ENCODE measurements at places on chromosomes 5 and 9. TPM values are rescaled to one million over a fixed set of nuclear protein-coding genes. Genes with fewer than 3 reads are reported as not detected.

DNA sequence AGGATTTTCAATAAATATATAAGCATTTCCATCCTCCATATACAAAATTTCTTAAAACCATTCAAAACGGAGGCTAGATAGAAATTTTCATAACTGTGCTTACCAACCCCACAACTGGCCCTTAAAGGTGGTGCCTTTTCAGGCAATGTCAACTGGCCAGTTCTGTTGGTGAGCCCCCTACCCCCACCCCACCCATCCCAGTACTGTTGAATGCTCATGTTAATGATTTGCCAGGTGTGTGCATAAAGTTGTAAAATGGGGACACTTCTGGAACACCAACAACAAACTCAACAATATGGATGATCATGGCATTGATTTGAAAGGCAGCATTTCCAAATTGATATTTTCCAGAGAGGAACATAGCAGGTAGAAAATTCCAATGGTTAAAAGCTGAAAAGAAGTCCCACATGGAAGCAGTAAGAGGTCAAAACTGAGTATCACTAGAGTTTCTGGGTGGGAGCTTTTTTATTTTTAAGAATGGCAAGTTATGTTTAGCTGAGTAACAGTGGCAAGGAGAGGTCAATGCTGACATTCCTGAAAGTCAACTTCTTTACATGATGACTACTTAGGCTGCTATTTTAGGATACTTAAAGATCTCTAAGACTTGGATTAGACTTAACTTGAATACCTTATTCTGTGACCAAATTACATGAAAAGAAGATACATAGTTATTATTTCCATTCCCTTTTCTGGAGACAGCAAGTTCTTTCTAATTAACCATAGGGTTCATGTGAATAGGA lies 2.7 kb downstream of the LEAP2 start:
- no peaks in the 10 kb centered on the region for H3K27me3 ChIP-seq
- no peaks in the 10 kb centered on the region for H3K4me1 ChIP-seq
- H3K36me3 ChIP-seq, result no peaks in the 10 kb centered on the region
- no peak for DNase-seq

GRCh38 chr5:73856997-73857396 lies 231.0 kb downstream of the ARHGEF28 start:
- no peak overlapping the region for H3K4me3 ChIP-seq
- no peaks in the 10 kb centered on the region for H3K36me3 ChIP-seq
- no peak for DNase-seq
- H3K27me3 ChIP-seq, result no peaks in the 10 kb centered on the region
- H3K4me1 ChIP-seq, result no peaks in the 10 kb centered on the region

DNA sequence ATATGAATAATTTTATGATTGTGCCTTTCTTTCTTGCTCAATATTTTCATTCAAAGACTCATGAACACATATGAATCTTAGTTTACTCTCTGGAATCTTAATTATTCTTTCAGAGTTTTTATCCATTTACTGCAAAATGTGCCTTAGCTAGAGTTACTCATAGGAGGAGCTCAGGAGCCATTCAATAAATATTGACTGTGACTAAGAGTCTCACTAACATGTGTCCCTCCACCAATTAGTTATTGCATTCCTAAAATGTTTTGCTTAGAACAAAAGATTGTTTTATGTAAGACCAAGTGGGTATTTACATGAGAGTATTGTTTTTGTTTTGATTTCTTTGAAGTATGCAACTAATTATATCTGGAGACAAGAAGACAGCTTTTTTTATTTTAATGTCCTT lies 218.4 kb upstream of the MAST4 start:
- H3K4me3 ChIP-seq, result no peak overlapping the region
- H3K27ac ChIP-seq, result no peak overlapping the region
- no peaks in the 10 kb centered on the region for H3K4me1 ChIP-seq
- H3K27me3 ChIP-seq, result no peaks in the 10 kb centered on the region
- no peaks in the 10 kb centered on the region for H3K36me3 ChIP-seq

DNA sequence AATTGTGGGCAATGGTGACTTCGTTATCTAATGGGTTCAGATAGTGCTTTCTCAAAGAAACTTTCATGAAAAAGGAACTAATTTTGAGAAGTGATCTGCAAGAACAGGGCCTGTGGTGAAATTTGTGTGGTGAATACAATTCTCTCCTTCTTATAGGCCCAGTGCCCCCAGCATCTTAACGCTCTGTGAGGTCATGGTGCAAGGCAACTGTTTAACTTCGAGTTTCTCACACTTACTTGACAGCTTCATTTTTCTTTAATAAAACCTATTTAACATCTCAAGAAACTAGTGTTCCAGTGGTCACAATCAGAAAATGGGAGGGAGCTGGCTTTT lies 69.2 kb downstream of the FAM114A2 start:
- DNase-seq, result no peak
- no peak overlapping the region for H3K27ac ChIP-seq
- H3K4me1 ChIP-seq, result no peaks in the 10 kb centered on the region
- H3K4me3 ChIP-seq, result no peak overlapping the region
- H3K36me3 ChIP-seq, result no peaks in the 10 kb centered on the region
- H3K27me3 ChIP-seq, result no peaks in the 10 kb centered on the region

GRCh38 chr9:124708074-124708473 lies 63.0 kb downstream of the NR6A1 start:
- H3K27me3 ChIP-seq, result no peaks in the 10 kb centered on the region
- H3K4me3 ChIP-seq, result no peak overlapping the region
- DNase-seq, result no peak
- H3K27ac ChIP-seq, result no peak overlapping the region
- peaks cover 3% of the 10 kb centered on the region for H3K4me1 ChIP-seq
- H3K36me3 ChIP-seq, result no peaks in the 10 kb centered on the region

- no peaks in the 10 kb centered on the region for H3K4me1 ChIP-seq
- DNase-seq, result no peak
- H3K27ac ChIP-seq, result no peak overlapping the region
Measured at GRCh38 chr5:68182534-68182933, 33.0 kb upstream of the PIK3R1 start.

DNA sequence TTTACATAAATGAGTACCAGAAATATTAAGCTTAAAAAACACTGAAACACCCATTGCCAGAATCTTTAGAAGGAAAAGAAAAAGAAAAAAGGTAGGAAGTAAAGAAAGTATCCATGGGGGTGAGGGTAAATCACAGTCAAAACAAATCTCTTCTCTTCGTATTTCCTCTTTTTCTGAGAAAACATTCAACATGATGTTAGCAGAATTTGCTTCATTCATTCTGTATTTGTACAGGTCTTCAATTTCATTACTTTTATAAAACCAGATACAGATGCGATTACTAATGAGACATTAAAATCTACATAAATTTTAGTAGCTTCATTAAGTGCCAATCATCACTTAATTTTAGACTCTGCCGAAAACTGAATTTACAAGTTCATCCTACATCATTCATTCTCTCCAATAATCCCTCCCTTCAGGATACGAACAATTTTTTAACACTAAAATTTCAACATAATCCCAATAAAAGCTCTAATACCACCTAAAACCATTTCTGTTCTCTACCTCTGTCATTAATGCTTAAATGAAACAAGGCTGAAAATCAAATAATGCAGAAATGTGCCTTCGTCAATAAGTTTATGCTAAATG lies 7.0 kb downstream of the NR3C1 start:
- peak overlapping the region; percentile 17 for H3K4me3 ChIP-seq
- DNase-seq, result no peak
- H3K36me3 ChIP-seq, result peaks cover 14% of the 10 kb centered on the region
- H3K27ac ChIP-seq, result no peak overlapping the region

- no peak for DNase-seq
- no peak overlapping the region for H3K4me3 ChIP-seq
- H3K36me3 ChIP-seq, result no peaks in the 10 kb centered on the region
- no peaks in the 10 kb centered on the region for H3K27me3 ChIP-seq
- no peak overlapping the region for H3K27ac ChIP-seq
- H3K4me1 ChIP-seq, result no peaks in the 10 kb centered on the region
Measured at GRCh38 chr9:14497476-14497875, 183.5 kb upstream of the NFIB start.

DNA sequence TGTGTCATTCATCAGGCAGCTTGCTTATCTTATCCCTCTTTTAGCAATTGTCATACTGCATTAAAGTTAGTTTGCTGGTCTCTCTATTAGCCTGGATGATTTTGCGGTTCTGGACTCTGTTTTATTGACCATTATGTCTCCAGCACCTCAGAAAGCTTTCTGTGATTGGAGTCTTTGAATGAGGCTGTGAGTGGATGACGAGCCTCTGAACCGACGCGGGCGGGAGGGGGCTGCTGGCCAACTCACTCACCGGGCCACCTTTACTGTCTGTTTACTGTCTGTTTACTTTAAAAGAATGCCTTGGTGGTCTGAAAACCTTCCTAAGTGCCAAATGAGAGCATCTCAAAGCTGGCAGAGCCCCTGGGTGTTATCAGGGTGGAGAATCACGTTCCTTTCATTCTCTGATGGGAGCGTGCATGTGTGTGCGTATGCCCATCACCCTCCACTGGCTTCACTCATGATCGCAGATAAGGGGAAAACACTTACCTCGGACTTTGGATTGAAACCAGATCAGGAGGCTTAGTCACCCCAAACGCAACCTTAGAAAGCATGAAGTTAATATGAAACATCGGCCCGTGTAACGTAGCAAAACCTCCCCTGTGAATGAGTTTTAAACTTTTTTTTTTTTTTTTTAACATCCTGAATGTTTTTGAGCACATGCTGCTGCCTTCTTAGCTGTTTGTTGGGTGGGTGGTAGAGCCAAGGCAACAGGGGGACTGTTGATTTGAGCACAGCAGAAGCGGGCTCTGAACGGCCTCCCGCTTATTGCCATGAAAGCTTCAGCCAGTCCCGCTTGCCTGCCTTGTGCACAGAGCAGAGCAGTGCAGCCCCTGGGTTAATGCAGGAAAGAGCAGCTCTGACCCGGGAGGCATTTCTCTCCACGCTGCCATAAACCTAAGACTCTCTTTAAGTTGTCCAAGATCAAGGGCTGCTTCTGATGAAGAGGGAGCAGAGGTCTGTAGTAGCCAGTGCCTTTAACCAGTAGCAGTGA lies 173.6 kb downstream of the GADD45G start:
- no peak overlapping the region for H3K27ac ChIP-seq
- no peak overlapping the region for H3K4me3 ChIP-seq
- no peak for DNase-seq
- no peaks in the 10 kb centered on the region for H3K27me3 ChIP-seq
- peaks cover 9% of the 10 kb centered on the region for H3K4me1 ChIP-seq

DNA sequence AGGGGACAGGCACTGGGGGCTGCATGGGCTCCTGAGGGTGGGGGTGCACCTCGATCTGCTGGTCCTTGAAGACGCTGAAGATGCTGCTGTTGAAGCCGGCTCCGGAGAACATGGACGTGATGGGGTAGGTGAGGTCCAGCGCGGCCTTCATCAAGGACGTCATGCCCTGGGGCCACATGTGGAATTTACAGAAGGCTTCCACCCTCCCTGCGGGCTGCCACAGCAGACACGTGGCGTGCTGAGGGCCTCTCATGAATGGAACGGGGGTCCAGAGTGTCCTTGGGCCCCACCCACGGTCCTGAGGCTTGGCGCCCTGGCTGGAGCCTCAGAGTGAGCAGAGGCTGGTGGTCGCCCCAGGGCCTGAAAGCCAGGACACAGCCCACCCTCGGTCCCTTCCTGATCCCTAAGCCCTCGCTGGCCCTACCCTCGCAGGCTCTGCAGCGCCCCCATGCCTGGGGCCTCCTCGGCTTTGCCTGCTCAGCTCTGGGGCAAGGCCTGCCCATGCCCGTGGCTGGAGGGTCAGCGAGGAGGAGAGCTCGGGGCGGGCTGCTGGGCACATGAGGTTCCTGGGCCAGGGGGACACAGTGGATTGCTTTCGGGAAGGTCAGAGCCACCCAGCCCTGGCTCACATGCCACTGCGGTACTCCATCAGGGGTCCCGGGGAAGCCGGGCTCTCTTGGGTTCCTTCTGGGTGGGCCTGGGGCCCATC lies 5.3 kb upstream of the NSMF start:
- no peaks in the 10 kb centered on the region for H3K27me3 ChIP-seq
- no peak overlapping the region for H3K4me3 ChIP-seq
- H3K27ac ChIP-seq, result no peak overlapping the region
- H3K4me1 ChIP-seq, result peaks cover 3% of the 10 kb centered on the region

DNA sequence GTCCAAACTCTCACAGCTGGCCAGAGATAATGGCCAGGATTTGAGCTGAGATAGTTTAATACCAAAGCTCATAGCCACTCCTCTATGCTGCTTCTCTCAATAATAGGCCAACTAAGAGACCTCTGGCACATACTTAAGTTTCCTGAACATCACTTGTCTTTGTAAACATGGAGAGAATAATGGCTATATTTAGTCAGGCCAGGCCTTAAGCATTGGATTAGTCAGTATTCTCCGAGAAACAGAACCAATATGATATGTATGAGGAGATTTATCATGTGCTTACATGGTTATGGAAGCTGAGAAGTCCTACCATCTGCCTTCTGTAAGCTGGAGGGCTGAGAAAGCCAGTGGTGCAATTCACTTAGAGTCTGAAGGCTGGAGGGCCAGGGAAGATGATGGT lies 45.4 kb downstream of the CFAP95 start:
- no peaks in the 10 kb centered on the region for H3K4me1 ChIP-seq
- H3K36me3 ChIP-seq, result no peaks in the 10 kb centered on the region
- no peaks in the 10 kb centered on the region for H3K27me3 ChIP-seq
- no peak for DNase-seq

DNA sequence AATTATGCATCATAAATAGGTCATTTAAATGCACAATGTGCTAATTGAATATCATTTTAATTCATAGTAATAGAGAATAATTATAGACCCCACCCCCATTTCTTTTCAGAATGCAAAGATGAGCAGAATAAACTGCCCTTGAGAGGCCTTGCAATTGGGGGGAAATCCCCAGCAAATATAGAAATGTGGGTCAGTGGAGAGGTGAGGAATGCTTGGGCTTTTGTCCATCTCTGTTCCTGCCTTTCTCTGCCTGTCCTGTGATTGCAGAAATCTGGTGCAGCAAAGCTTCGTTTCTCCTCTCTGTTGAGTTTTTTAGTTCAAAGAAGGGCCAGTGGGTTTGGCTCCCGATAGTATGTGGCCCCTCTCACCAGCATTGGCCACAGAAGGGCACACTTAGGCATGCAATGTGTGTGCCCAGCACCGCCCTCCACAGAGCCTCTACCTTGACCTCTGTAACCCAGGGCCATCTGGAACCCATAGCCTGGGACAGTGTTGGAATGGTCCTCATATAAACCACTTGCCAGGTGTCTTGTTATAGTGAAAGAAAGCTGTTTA lies 164.2 kb downstream of the SEMA6A start:
- H3K27me3 ChIP-seq, result no peaks in the 10 kb centered on the region
- no peaks in the 10 kb centered on the region for H3K36me3 ChIP-seq
- no peak overlapping the region for H3K4me3 ChIP-seq
- no peaks in the 10 kb centered on the region for H3K4me1 ChIP-seq

The JMY gene
- total RNA-seq, result 6.2 TPM

The ABO gene
- total RNA-seq, result 7.9 TPM

DNA sequence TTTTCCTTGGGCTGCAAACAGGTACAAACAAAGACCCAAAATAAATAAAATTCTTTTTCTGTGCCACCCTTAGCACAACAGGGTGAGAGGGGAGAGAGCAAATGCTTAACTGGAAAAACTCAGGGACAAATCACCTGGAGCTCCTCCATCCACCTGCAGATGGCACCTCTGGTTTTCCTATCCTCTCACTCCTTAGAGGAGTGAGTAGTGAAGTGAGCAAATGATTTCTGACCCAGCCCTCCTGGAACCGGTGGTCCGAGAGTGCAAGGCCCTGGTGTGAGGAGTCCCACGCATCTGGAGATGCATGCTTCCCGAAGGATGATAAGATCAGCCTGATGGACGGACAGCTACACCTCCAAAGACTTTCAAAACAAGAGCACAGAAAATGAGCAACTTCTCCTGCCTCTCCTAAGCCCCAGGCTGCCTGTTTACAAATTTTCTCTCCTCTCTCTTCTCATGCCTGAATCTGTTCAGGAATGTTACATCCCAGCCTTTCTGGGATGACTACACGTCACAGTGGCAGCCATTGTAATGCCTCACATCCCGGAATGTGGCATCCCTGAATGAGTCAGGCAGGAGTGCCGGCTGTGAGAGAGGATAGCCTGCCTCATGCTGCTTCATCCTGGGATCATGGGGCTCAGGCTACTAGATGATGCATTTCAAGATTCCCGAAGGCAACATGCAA lies 86.4 kb downstream of the ADRB2 start:
- H3K4me1 ChIP-seq, result peaks cover 12% of the 10 kb centered on the region
- no peaks in the 10 kb centered on the region for H3K27me3 ChIP-seq
- no peak overlapping the region for H3K4me3 ChIP-seq

Measured in left lung (tissue), 14 donors.